ENCODE measurements at places on chromosomes 2 and 18.

GRCh38 chr2:232835687-232836208, 34.3 kb upstream of the SNORC start:
- DNase-seq = no peak

DNA sequence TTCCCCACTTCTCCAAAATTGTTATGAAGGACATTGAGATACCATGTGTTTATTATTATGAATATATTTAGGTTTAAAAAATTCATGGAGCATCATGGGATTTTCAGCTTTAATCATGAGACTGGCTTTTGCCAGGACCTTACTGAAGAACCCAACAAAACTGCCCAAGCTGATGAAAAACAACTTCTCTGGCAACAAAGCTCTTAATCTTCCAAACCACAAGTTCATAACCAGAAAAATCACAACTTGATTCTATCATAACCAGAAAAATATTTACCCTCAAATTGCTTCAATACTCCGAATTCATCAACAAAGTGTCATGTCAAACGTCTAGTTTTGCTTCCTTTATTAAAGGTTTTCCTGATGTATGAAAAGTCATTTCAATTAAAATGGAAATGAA, 971.8 kb upstream of the ACVR2A start:
- no peak for DNase-seq

- no peak for DNase-seq
Measured at GRCh38 chr2:217242947-217243346, 383.1 kb upstream of the TNP1 start.

GRCh38 chr2:189287982-189288521, 108.5 kb upstream of the COL5A2 start:
- DNase-seq = no peak

Measured in inflammatory macrophage treated with lipopolysaccharide for 4 hours (primary cell).